Left hindlimb (tissue), 1 donor: ENCODE measurements at places on chromosomes 2 and 18.

DNA sequence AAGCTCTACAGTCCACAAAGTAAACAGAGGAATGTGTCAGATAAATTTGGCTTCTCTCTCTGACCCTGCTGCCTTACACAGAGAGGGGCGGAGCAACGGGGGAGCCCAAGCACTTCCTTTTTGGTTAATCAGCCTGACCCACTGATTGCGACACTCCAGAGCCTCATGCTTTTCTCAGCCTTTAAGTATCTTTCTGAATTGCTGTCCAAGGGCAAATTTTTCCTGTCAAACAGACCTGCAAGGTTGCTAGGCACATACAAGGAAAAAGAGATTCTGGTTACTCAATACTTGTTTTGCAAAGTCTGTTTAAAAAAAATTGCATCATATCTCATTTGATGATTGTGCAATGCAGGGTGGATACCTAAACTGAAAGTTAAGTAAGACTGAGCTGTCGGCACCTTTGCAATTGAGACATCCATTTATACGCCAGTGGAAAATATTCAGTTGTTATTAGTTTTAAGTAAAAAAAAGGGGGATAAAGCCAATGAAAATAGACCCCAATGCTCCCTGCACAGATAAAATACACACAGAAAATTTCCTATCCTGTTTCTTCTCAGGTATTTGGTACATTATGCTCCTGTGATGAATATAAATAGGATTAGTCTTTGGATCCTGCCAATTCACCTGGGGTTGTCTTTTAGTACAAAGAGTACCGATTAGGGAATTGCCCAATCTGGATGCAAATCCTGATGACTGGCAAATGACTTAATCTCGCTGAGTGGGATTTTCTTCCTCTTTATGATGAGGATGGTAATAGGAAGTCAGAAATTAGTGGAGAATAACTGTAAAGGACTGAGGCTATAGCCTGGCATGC, 260.2 kb upstream of the TRIB2 start:
- peak; percentile 36 for DNase-seq

GRCh38 chr2:174529916-174530315, 43.1 kb upstream of the GPR155 start:
- no peak for DNase-seq

DNA sequence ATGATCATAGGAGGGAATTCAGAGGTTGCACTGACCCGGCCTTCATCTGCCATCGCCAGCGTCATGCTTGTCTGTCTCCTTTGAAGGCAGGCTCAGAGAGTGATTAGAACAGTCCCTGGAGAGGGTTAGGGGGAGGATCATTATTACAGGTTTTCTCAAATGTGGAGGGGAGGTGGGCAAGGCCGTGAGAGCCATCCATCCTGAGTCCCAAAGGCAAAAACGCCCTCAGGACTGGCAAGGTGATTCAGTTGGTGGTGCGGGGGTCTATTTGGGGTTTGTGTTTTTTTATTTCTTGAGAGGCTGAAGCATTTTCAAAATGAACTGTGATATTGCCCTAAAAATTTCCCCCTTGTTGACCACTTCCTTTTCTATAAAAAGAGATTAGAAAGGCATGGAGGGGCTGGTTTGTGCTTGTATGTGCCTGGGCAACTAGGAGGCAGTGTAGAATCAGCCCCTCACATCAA, 39.3 kb upstream of the GYPC start:
- DNase-seq, result no peak

DNA sequence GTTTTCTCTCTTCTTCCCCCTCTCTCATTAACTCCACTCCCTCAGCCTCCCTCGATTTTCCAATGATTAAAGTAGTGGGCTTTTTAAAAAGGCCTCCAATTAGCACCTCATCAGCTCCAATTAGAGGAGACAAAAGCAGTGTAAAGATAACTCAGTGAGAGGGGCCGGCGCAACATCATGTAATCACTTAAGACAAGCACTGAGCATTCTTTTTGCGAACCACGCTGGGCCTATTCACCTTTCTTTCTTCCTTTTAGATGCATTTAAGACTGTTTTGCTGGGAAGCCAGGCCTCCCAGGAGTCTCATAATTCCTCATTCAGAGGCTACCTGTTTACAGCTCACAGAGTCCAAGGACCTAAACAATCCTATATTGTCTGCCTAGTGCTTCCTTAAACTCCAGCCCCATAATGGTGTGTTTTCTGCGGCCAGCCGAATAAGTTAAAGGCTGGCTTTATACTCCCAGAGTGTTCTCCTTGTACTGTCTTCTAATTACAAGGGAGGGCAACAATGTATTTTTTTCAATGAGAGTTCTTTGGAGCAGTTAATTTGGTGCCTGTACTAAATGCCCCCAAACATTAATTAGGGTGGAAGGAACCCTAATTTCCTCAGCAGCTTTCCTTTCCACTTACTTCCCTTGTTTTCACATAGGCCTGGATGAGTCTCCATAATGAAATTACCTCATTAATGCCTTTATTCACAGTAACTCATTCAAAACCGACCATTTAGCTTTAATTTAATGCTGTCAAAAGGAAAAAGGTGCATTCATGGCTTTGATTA, 28.0 kb upstream of the LMAN1 start:
- no peak for DNase-seq

DNA sequence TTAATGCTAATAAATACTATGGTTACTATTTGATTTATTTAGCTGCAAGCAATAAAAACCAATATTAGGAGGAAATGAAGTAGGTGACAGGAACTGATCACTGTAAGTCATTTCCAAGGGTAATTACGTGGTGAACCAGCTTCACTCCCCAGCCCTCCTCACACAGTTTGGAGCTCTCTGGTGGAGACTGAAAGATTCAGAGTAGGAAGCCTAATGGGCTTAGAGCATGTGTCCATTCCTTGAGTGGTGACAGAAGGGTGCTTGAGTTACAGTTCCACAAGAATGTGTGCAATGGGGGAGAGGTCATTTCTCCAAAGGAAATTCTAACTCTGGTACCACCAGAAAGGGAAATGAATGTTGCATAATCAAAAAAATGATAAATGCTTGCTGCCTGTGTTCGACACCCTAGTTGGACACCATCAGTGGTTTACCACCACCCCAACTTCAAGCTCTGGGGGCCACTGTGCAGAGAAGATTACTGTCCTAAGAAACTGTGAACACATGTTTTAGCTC, 285.1 kb upstream of the MMADHC start:
- no peak for DNase-seq

- DNase-seq, result no peak
These were observed 209.1 kb upstream of the ID2 start for GRCh38 chr2:8472545-8473323.

- no peak for DNase-seq
These were observed 210.7 kb upstream of the RND3 start for GRCh38 chr2:150698016-150698661.

GRCh38 chr2:5372141-5372540, 320.0 kb upstream of the SOX11 start:
- DNase-seq, result no peak

GRCh38 chr2:10772201-10772867, 40.3 kb downstream of the PDIA6 start:
- DNase-seq, result no peak

DNA sequence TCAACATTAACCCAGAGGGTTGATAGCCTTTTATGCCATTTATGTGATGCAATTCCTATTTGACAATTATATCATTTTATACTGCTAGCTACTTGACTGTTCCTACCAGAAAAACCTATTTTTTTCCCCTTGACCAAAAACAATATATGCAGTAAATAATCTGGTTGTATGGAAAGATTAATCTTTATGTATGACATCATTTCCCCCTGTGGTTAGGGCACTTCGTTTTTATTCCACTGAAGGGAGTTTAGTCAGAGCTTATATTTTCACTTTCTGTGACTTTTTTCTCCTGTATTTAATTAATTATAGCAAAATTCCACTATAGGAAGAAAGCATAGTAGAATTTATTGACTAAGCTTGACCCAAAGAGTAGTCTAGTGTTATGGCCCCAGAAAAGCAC, 107.6 kb downstream of the HAUS1 start:
- no peak for DNase-seq

DNA sequence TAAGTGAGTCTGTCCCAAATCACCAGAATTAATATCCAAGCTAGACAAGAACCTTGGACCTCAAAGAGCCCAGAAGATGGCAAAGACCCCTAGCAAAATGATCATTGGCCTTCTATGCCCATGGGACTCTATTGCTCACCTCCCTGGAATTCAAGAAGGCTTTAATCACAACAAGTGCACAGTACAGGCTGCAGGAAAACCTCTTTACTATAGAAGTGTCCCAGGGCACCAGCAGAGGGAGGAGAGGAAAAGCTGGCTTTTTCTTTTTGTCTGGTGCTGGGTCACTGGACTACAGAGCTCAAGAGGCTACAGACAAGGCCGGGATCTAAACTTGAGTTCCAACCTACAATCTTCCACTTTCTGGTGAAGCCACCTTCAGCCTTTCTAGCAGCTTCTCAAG, 88.3 kb upstream of the PPP1CB start:
- DNase-seq, result no peak
